ENCODE measurements at places on chromosomes 16 and 17. TPM values are rescaled to one million over a fixed set of nuclear protein-coding genes. Genes with fewer than 3 reads are reported as not detected.

Gene SRRM2
- 36.4 TPM for total RNA-seq

Gene DPEP1
- not detected for total RNA-seq

Gene LPCAT2
- 18.5 TPM for total RNA-seq

Gene KCNG4
- total RNA-seq, result not detected

Gene SDR42E1
- 31.8 TPM for total RNA-seq

Gene TMEM238L
- not detected for total RNA-seq

Gene TAC4
- not detected for total RNA-seq

Gene RAB11FIP4
- 10.6 TPM for total RNA-seq

Gene PMP22
- total RNA-seq, result not detected

Gene PRAC2
- total RNA-seq, result not detected

Gene ALOX12
- total RNA-seq, result 0.24 TPM

Gene SDR42E2
- total RNA-seq, result not detected

Gene PGAP3
- total RNA-seq, result 11.5 TPM

Gene PRSS53
- 0.96 TPM for total RNA-seq

Gene TMC5
- not detected for total RNA-seq

Gene MPG
- total RNA-seq, result 188 TPM
